ENCODE measurements at places on chromosomes 13 and 19. TPM values are rescaled to one million over a fixed set of nuclear protein-coding genes. Genes with fewer than 3 reads are reported as not detected.

- H3K27me3 ChIP-seq = no peaks in the 10 kb centered on the region
- peaks cover 97% of the 10 kb centered on the region for H3K36me3 ChIP-seq
- no peaks in the 10 kb centered on the region for H3K4me1 ChIP-seq
- H3K4me3 ChIP-seq = no peak overlapping the region
- H3K27ac ChIP-seq = peak overlapping the region; percentile 86
Observed at GRCh38 chr19:43738780-43739211, 16.0 kb downstream of the SMG9 start.

DNA sequence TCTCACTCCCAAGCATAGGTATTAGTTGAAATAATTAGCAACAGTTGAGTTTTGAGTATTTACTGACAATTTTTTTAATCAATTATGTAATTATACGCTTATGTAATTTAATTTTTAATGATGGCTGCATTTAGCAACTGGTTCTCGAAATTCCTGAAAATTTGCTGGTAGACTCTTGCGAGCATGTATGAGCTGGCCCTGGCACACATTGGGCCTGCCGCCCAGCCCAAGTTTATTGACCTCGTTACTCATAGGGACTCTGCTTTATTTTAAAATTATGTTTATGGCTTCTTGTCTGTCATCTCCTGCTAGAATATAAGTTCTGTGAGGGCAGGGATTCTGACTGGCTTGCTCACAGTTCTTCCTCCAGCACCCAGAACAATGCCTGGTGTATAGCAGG is 6.7 kb downstream of the KLK14 start:
- H3K4me1 ChIP-seq = no peaks in the 10 kb centered on the region
- no peaks in the 10 kb centered on the region for H3K36me3 ChIP-seq
- H3K27ac ChIP-seq = no peak overlapping the region
- no peak for DNase-seq
- H3K27me3 ChIP-seq = no peaks in the 10 kb centered on the region

Gene CABP5
- total RNA-seq = not detected

DNA sequence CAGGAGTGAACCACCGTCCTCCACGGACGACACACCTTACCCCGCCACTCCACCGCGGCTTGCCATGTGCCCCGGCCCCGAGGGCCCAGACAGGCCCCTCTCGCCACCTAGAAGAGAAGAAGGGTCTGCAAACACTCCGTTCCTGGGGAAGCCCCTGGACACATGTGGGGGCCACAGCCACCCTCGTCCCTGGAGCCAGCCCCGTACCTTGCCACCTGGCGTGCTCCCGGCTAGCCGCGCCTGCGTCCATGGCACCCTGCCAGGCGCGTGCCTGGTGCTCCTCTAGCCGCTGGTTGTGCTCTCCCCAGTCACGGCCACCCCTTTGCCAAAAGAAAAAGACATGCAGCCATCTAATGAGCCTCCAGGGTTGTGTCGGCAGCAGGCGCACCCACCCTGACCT is 19.9 kb upstream of the TINCR start:
- H3K4me1 ChIP-seq = no peaks in the 10 kb centered on the region
- no peaks in the 10 kb centered on the region for H3K27me3 ChIP-seq
- no peak overlapping the region for H3K4me3 ChIP-seq
- H3K36me3 ChIP-seq = peaks cover 68% of the 10 kb centered on the region
- H3K27ac ChIP-seq = no peak overlapping the region
- no peak for DNase-seq

DNA sequence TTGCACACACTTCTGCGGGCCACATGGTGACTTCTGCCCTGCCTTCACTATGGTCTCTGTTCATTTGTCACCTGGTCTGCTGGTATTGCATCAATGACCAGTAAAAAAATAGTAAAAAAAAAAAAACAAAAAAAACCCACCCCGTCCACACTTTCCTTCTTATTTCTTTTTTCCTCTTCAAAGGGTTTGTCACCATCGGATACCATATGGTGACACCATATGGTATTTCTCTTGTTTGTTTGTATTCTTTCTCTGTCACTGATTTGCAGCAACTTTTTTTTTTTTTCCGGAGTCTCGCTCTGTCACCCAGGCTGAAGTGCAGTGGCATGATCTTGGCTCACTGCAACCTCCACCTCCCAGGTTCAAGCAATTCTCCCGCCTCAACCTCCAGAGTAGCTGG is 26.2 kb upstream of the OR7C2 start:
- no peak for DNase-seq
- H3K36me3 ChIP-seq = no peaks in the 10 kb centered on the region
- H3K27me3 ChIP-seq = no peaks in the 10 kb centered on the region
- no peak overlapping the region for H3K27ac ChIP-seq
- H3K4me1 ChIP-seq = no peaks in the 10 kb centered on the region

GRCh38 chr19:6393983-6394412 is 1.0 kb upstream of the GTF2F1 start:
- peaks cover 30% of the 10 kb centered on the region for H3K4me1 ChIP-seq
- no peaks in the 10 kb centered on the region for H3K27me3 ChIP-seq
- peak overlapping the region; percentile 95 for H3K27ac ChIP-seq

DNA sequence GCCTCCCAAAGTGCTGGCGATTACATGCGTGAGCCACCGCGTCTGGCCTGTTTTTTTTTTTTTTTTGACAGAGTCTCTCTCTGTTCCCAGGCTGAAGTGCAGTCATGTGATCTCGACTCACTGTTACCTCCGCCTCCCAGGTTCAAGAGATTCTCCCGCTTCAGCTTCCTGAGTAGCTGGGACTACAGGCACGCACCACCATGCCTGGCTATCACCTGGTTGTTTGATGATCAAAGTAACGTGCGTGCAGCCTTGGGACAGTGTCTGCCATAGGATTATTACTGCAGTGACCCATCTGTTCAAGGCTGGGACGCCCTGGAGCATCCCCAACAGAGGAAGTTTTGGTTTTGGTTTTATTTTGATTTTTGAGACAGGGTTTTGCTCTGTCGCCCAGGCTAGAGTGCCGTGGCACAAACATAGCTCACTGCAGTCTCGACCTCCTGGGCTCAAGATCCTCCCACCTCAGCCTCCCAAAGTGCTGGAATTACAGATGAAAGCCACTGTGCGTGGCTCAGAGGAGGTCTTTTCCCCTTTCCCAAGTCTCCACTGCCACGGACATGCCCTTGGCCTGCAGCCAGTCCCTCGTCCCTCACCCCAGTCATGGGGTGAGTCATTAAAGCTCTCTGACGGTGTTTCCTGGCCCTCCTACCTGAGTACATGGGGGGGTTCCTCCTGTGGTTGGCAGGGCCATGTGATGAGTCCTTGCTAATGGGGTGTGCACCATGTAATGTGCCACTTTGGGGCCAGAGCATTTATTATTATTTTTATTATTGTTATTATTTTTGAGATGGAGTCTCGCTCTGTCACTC is 65.6 kb downstream of the IER2 start:
- no peak for DNase-seq
- no peaks in the 10 kb centered on the region for H3K4me1 ChIP-seq
- H3K27me3 ChIP-seq = no peaks in the 10 kb centered on the region
- no peaks in the 10 kb centered on the region for H3K36me3 ChIP-seq

GRCh38 chr13:65456150-65456912 is 1773.8 kb downstream of the PCDH9 start:
- no peak for DNase-seq
- H3K4me3 ChIP-seq = no peak overlapping the region
- no peaks in the 10 kb centered on the region for H3K36me3 ChIP-seq

- peak overlapping the region; percentile 87 for H3K27ac ChIP-seq
- H3K4me3 ChIP-seq = peak overlapping the region; percentile 63
- H3K36me3 ChIP-seq = peaks cover 40% of the 10 kb centered on the region
- peaks cover 19% of the 10 kb centered on the region for H3K4me1 ChIP-seq
Observed at GRCh38 chr19:1813192-1814182, 1.4 kb upstream of the ATP8B3 start.

DNA sequence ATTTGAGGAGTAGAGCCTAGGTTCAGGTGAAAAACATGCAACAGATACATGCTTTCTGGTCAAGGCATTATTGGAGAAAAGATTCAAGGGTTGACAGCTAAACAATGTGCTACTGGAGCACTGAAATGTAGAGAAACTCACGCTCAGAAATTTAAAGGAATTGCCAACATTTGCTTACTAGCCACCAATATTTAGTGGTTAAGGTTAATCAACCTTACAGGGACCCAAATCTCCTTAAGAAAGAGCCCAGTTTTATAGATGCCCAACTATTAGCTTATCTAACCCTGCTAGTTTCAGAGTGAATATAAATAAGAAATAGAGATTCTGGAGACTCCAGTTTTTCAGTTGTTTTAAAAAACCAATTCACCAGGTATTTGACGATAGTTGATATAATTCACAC is 203.6 kb downstream of the DACH1 start:
- DNase-seq = no peak
- no peaks in the 10 kb centered on the region for H3K4me1 ChIP-seq
- H3K27ac ChIP-seq = no peak overlapping the region
- no peak overlapping the region for H3K4me3 ChIP-seq
- no peaks in the 10 kb centered on the region for H3K36me3 ChIP-seq
- H3K27me3 ChIP-seq = no peaks in the 10 kb centered on the region

DNA sequence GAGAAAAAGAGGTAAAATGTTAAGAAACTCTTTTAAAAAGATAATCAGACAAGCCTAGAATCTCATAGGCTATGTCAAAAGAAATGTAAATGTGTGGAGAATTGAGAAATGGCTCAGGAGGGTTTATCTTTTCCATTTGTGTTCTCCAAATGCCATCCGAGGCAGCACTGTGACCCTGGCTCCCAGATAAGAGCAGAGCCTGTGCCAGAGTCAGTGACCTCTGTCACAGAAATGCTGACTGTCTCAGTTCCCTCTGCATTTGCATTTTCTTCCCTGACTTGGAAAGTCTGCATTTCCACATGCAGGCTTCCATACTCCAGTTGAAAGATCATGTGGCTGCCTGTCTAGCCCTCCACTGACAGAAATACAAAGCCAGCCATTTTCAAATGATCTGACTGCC is 42.0 kb downstream of the SERTM1 start:
- H3K27me3 ChIP-seq = peaks cover 5% of the 10 kb centered on the region
- H3K4me1 ChIP-seq = no peaks in the 10 kb centered on the region
- no peak overlapping the region for H3K4me3 ChIP-seq

DNA sequence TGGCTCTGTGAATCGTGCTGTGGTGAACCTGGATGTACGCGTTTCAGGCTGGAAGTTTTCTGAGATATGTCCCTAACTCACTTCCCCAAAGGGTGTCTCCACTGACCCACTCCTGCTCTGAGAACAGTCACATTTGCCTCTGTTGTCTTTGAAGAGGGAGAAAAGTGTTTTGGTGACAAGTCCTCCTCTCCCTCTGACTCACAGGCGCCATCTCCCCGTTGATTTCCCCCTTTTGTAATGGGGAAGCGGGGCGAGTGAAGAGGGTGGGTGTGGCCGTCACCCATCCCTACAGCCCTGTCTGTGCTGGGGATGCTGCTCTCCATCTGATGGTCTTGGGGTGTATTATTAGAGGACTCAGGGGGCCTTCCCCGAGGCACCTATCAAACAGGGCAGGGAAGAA is 9.6 kb downstream of the APC2 start:
- H3K4me3 ChIP-seq = no peak overlapping the region
- H3K27me3 ChIP-seq = peaks cover 9% of the 10 kb centered on the region
- H3K36me3 ChIP-seq = peaks cover 18% of the 10 kb centered on the region
- H3K27ac ChIP-seq = no peak overlapping the region
- H3K4me1 ChIP-seq = peaks cover 31% of the 10 kb centered on the region

- peaks cover 55% of the 10 kb centered on the region for H3K36me3 ChIP-seq
- peak; percentile 95 for DNase-seq
- H3K27me3 ChIP-seq = no peaks in the 10 kb centered on the region
- no peak overlapping the region for H3K4me3 ChIP-seq
- H3K4me1 ChIP-seq = peaks cover 12% of the 10 kb centered on the region
Observed at GRCh38 chr19:17576758-17577456, 21.5 kb downstream of the COLGALT1 start.

DNA sequence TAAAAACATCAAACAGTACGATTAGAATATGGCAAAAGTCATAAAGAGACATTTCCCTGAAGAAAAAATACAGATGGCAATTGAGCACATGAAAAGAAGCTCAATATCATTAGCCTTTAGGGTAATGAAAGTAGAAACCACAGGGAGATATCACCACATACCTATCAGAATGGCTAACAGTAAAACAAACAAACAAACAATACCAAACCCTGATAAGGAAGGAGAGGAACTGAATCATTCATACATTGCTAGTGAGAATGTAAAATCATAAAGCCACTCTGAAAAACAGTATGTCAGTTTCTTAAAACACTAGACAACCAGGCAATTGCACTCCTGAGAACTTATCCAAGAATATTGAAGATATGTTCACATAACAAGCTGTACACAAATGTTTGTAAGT is 1342.5 kb upstream of the SLC10A2 start:
- H3K27ac ChIP-seq = no peak overlapping the region
- no peak for DNase-seq
- no peaks in the 10 kb centered on the region for H3K36me3 ChIP-seq
- no peak overlapping the region for H3K4me3 ChIP-seq
- no peaks in the 10 kb centered on the region for H3K4me1 ChIP-seq
- no peaks in the 10 kb centered on the region for H3K27me3 ChIP-seq

DNA sequence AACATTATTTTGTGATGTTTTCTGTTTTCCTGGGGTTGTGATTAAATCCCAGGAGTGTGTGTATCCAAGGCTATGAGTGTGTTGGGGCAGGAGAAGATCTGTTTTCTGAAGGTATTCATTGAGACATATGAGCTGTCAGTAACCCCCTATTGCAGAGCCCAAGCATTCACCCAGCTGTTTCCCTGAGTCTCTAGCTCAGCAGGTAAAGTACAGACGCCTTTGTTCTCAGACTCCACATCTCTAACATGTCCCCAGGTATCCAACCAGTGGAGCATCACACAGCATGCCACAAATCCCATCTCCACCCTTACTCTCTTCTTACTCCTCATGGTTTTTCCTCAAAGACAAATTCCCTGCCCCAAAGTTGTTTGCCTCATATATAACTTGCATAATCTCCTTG is 213.6 kb downstream of the PCDH20 start:
- H3K27me3 ChIP-seq = no peaks in the 10 kb centered on the region
- H3K27ac ChIP-seq = no peak overlapping the region
- no peaks in the 10 kb centered on the region for H3K36me3 ChIP-seq
- H3K4me1 ChIP-seq = no peaks in the 10 kb centered on the region
- H3K4me3 ChIP-seq = no peak overlapping the region
- DNase-seq = no peak

Gene ZNF83
- total RNA-seq = 11.0 TPM

Gene NUP58
- 54.6 TPM for total RNA-seq

- no peak for DNase-seq
- H3K36me3 ChIP-seq = no peaks in the 10 kb centered on the region
- H3K27me3 ChIP-seq = no peaks in the 10 kb centered on the region
- no peak overlapping the region for H3K4me3 ChIP-seq
- H3K4me1 ChIP-seq = no peaks in the 10 kb centered on the region
- H3K27ac ChIP-seq = no peak overlapping the region
Observed at GRCh38 chr13:88248393-88248792, 577.2 kb downstream of the SLITRK5 start.

GRCh38 chr13:110317093-110317492 is 10.0 kb downstream of the COL4A2 start:
- H3K4me3 ChIP-seq = no peak overlapping the region
- no peaks in the 10 kb centered on the region for H3K36me3 ChIP-seq
- peaks cover 82% of the 10 kb centered on the region for H3K4me1 ChIP-seq
- H3K27me3 ChIP-seq = no peaks in the 10 kb centered on the region
- DNase-seq = no peak

Gene ACER1
- total RNA-seq = not detected
